Central memory CD8-positive, alpha-beta T cell (primary cell): ENCODE measurements at places on chromosomes 16 and 17.

DNA sequence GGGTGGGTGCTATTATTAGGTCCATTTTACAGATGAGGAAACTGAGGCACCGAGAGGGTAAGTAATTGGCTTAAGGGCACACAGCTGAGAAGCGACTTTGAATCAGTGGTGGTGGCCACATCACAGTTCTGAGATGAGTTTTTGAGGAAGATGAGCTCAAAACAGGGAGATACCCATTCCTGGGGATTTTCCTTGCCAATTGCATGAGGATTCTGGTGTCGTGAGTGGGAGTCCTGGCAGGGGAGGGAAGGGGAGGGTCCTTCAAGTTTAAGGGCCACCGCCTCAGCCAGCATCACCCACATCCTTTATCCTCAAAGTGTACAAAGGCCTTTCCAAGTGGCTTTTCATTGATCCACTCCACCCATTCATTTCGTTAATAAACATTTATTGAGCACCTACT, 45.3 kb downstream of the IL21R start:
- H3K4me1 ChIP-seq, result peaks cover 79% of the 10 kb centered on the region
- H3K27ac ChIP-seq, result peak overlapping the region; percentile 96
- H3K36me3 ChIP-seq, result peaks cover 66% of the 10 kb centered on the region
- DNase-seq, result no peak
- H3K4me3 ChIP-seq, result peak overlapping the region; percentile 77

DNA sequence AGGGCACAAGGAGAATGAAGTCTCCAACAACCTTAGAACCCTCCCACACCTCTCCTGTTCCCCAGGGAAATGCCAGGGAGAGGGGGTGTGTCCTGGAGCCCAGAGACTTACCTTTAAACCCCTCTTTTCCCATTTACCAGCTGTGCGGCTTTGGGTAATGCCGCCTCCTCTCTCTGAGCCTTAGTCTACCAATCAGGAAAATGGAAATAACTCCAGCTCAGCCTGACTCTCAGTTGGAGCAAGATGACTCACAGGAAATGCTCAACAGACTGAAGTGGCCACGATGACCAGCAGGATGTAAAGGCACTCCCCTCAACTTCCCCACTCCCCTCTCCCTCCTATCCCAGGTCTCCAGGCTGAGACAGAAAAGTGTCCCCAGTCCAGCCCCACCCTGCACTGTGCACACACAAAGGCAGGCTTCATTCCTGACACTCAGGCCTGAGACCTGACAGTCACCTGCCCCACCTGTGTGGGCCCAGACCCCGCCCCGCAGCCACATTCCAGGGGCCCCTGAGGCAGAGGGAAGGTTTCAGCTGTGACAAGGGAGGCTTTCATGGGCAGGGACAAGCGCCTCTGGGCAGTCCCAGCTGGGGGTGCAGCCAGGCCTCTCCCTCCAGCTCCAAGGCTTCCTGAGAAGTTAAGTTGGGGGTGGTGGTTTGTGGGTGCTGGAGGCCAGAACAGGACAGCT, 3.0 kb upstream of the KRT15 start:
- no peaks in the 10 kb centered on the region for H3K4me1 ChIP-seq
- H3K27me3 ChIP-seq, result peaks cover 54% of the 10 kb centered on the region
- H3K27ac ChIP-seq, result no peak overlapping the region
- H3K4me3 ChIP-seq, result no peak overlapping the region
- no peaks in the 10 kb centered on the region for H3K36me3 ChIP-seq

DNA sequence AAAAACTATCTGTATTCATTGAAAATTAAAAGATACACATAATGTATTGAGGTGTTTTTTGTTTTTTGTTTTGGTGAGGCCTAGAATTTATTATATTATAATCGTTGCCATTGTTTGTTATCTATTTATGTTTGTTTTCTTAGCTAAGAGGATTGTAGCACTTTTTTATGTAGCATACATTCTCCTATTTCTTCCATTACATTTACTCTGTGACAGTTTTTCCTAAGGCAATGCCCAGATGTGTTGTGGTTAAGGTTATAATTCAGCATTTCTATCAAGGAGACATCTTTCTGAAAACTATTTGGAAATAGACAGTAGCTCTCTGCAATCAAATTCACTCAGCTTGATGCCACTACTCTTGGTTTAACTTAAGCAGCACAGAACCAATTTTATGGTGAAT, 161.6 kb downstream of the PPM1E start:
- H3K36me3 ChIP-seq, result no peaks in the 10 kb centered on the region
- no peak overlapping the region for H3K4me3 ChIP-seq
- no peak overlapping the region for H3K27ac ChIP-seq
- DNase-seq, result no peak

DNA sequence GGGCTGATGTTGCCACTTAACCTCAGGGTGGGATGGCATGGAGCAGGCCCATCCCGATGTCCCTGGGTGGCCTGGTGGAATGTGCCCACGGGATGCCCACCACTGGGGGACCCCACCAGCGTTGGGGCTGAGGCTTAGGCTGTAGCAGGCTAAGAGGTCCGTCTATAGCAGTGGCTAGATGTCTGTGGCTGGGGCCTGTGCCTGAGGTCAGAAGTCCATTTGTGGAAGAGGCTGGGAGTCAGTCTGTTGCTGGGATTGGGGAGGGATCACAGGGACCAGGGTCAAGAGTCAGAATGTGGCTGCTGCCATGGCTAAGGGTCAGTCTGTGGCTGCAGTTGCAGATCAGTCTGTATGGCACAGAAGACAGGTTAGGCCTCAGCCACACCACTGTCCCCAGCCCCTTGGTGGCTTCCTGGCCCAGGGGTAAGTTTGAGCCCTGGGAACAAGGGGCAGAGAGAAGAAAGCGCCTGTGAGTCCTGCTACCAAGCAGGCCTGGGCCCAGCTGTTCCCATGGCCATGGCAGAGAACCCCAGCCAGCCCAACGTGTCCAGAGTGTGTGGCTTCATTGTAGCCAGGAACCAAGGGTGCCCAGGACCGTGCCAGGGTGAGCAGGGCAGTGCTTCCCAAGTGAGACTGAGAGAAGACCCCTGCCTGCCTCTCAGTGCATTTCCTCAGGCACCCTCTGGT, 35.7 kb downstream of the RAI1 start:
- peaks cover 56% of the 10 kb centered on the region for H3K4me1 ChIP-seq
- no peaks in the 10 kb centered on the region for H3K27me3 ChIP-seq
- peaks cover 10% of the 10 kb centered on the region for H3K36me3 ChIP-seq
- no peak overlapping the region for H3K27ac ChIP-seq

- H3K27ac ChIP-seq, result no peak overlapping the region
- H3K4me3 ChIP-seq, result no peak overlapping the region
- peaks cover 5% of the 10 kb centered on the region for H3K36me3 ChIP-seq
- peaks cover 39% of the 10 kb centered on the region for H3K4me1 ChIP-seq
Observed at GRCh38 chr17:64256913-64257807, 5.9 kb downstream of the TEX2 start.

- H3K4me1 ChIP-seq, result no peaks in the 10 kb centered on the region
- no peak for DNase-seq
- H3K4me3 ChIP-seq, result no peak overlapping the region
- H3K27me3 ChIP-seq, result peaks cover 20% of the 10 kb centered on the region
- no peak overlapping the region for H3K27ac ChIP-seq
Observed at GRCh38 chr16:21268236-21268635, 9.9 kb downstream of the CRYM start.

GRCh38 chr16:81405702-81406113, 38.9 kb upstream of the CMIP start:
- no peak for DNase-seq
- H3K27me3 ChIP-seq, result peaks cover 14% of the 10 kb centered on the region
- no peak overlapping the region for H3K4me3 ChIP-seq
- peaks cover 2% of the 10 kb centered on the region for H3K36me3 ChIP-seq
- no peaks in the 10 kb centered on the region for H3K4me1 ChIP-seq
